ENCODE measurements at places on chromosomes 5 and 9.

GRCh38 chr5:53923961-53924360 lies 363.5 kb downstream of the NDUFS4 start:
- no peak overlapping the region for H3K4me3 ChIP-seq
- peaks cover 2% of the 10 kb centered on the region for H3K36me3 ChIP-seq
- H3K27me3 ChIP-seq, result no peaks in the 10 kb centered on the region

- no peaks in the 10 kb centered on the region for H3K4me1 ChIP-seq
- no peak overlapping the region for H3K4me3 ChIP-seq
- DNase-seq, result no peak
- no peaks in the 10 kb centered on the region for H3K36me3 ChIP-seq
- peaks cover 3% of the 10 kb centered on the region for H3K27me3 ChIP-seq
Measured at GRCh38 chr9:22216730-22217172, 207.6 kb upstream of the CDKN2B start.

DNA sequence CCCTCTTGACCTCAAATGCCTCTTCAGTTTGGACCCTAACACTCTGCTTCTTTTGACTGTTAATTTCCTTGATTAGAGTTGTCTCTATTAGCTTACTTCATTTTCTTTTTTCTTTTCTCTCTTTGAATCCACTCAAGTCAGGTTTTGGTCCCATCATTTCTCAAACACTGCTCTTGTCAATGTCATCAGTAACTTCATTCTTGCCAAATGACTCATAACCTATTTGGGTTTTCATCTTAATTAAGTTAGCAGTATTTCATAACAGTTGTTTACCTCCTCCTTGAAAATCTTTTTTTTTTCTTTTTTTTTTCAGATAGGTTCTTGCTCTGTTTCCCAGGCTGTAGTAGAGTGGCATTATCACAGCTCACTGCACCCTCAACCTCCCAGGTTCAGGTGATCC lies 119.6 kb downstream of the PARP8 start:
- DNase-seq, result no peak
- H3K4me3 ChIP-seq, result no peak overlapping the region

- no peaks in the 10 kb centered on the region for H3K36me3 ChIP-seq
- H3K27me3 ChIP-seq, result no peaks in the 10 kb centered on the region
- peak overlapping the region; percentile 84 for H3K27ac ChIP-seq
- H3K4me1 ChIP-seq, result peaks cover 62% of the 10 kb centered on the region
- DNase-seq, result no peak
Measured at GRCh38 chr5:180813420-180813819, 10.8 kb upstream of the MGAT1 start.

DNA sequence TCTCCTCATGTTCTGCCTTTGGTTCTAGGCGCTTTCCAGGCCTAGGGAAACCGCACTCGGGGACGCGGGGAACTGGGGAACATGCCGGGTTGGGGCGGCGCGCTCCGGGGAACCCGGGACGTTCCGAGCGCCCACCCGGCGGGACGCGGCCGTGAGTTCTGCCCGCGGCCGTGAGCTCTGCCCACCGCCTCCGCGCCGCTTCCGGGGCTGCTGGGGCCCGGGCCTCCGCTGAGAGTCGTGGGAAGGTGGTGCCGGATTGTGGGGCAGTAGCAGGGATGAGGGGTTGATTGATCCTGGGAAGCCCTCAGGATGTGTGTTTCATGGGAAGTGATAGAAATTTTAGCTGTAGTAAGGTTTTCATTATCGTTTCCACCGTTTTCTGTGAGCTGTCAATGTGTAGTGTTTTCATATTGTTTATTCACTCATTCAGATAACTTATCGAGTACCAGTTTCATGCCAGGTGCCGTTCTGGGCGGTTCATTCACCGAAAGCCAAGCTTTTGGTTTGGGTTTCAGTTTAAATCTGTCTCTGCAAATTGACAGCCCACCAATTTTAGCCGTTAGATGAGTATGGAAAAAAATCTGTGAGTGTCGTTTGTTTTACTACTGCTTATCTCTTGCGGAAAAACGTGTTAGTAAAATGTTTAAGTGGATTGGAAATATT lies 657 bp downstream of the MTRR start:
- H3K4me3 ChIP-seq, result peak overlapping the region; percentile 99
- no peak for DNase-seq
- peaks cover 4% of the 10 kb centered on the region for H3K36me3 ChIP-seq
- no peaks in the 10 kb centered on the region for H3K27me3 ChIP-seq

DNA sequence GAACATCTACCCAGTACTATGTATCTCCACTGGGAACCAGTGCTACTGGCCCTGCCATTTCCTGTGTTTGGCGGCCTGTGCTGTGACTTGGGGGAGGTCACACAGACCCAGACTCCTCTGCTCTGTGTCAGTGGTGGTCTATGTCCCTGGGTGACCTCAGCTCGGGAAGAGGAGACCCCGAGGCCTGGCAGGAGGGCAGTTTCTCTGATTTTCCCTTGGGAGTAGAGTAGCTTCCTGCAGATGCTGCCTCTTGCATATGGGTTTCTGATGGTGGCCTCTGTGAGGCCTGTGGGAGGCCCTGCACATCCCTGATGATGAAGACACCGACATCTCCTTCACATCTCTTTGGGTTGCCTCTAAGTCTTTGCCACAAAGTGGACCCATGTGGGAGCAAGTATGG lies 13.0 kb upstream of the SMIM32 start:
- H3K4me1 ChIP-seq, result peaks cover 5% of the 10 kb centered on the region
- H3K4me3 ChIP-seq, result no peak overlapping the region
- H3K27ac ChIP-seq, result no peak overlapping the region
- peaks cover 16% of the 10 kb centered on the region for H3K27me3 ChIP-seq

DNA sequence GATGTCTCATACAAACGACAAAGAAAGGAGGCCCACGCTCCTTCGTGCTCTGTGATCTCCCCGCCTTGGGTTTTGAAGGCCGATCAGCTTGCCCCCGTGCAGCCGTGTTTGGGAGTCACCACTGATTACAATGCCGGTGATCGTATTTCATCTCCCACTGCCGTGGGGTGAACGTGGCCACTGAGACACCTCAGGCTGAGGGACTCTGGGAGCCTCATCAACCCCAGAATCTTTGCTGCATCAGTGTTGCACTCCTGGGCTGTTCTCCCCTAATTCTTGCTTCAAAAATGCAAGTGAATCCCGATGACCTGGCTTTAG lies 194.2 kb downstream of the HSPA4 start:
- no peak overlapping the region for H3K4me3 ChIP-seq
- H3K4me1 ChIP-seq, result peaks cover 4% of the 10 kb centered on the region
- H3K36me3 ChIP-seq, result no peaks in the 10 kb centered on the region
- peak overlapping the region; percentile 26 for H3K27ac ChIP-seq
- H3K27me3 ChIP-seq, result no peaks in the 10 kb centered on the region
- no peak for DNase-seq

DNA sequence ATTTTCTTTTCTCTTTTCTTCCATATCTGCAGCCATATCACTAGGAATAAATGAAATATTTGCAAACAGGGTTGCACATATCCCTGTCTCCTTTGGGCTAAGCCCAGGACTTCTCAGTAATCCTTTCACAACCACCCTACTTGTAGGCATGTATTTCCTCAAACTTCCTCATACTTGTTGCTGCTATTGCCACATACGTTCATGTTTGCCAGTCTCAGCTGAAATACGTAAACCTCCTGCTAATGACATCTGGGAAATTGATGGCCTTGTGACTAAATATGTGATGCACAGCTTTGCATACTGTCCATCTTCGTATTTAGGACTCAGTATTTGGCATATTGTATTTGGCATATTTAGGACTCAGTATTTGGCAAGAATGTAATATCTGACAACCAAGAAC lies 224.6 kb downstream of the PLK2 start:
- H3K27ac ChIP-seq, result no peak overlapping the region
- no peaks in the 10 kb centered on the region for H3K27me3 ChIP-seq
- DNase-seq, result no peak
- H3K4me1 ChIP-seq, result no peaks in the 10 kb centered on the region
- H3K36me3 ChIP-seq, result no peaks in the 10 kb centered on the region

- no peaks in the 10 kb centered on the region for H3K27me3 ChIP-seq
- peaks cover 88% of the 10 kb centered on the region for H3K4me1 ChIP-seq
- no peak for DNase-seq
Measured at GRCh38 chr9:89519366-89519805, 21.5 kb upstream of the SEMA4D start.
